Motor neuron (in vitro differentiated cells): ENCODE measurements at places on chromosomes 3 and 15. TPM values are rescaled to one million over a fixed set of nuclear protein-coding genes. Genes with fewer than 3 reads are reported as not detected.
A peak's percentile ranks its signal among the peaks of the same experiment; 100 is the strongest.

RGMA gene
- total RNA-seq = 121 and 179 TPM in 2 replicates

C3orf20 gene
- not detected in 2 replicates for total RNA-seq

ANKUB1 gene
- total RNA-seq = 0.27 and 0.36 TPM in 2 replicates

SLC4A7 gene
- total RNA-seq = 66.9 and 69.5 TPM in 2 replicates

ATP13A5 gene
- 0.49 and 0.50 TPM in 2 replicates for total RNA-seq

TTLL13 gene
- 0.66 and 0.83 TPM in 2 replicates for total RNA-seq

RAB6B gene
- total RNA-seq = 58.6 and 59.1 TPM in 2 replicates

THAP10 gene
- total RNA-seq = 5.4 and 5.9 TPM in 2 replicates

RPUSD3 gene
- 26.2 and 28.2 TPM in 2 replicates for total RNA-seq

PP2D1 gene
- 0.85 and 0.92 TPM in 2 replicates for total RNA-seq

ZNF860 gene
- total RNA-seq = 0.52 and 0.78 TPM in 2 replicates

GNAT1 gene
- total RNA-seq = not detected in 2 replicates

NSMCE3 gene
- total RNA-seq = 12.4 TPM in 2 replicates

COMMD4 gene
- 72.3 and 75.7 TPM in 2 replicates for total RNA-seq

CBLB gene
- total RNA-seq = 21.5 and 27.5 TPM in 2 replicates

NR1I2 gene
- 0.16 and 0.19 TPM in 2 replicates for total RNA-seq

ZBBX gene
- 2.2 and 2.3 TPM in 2 replicates for total RNA-seq

DNA sequence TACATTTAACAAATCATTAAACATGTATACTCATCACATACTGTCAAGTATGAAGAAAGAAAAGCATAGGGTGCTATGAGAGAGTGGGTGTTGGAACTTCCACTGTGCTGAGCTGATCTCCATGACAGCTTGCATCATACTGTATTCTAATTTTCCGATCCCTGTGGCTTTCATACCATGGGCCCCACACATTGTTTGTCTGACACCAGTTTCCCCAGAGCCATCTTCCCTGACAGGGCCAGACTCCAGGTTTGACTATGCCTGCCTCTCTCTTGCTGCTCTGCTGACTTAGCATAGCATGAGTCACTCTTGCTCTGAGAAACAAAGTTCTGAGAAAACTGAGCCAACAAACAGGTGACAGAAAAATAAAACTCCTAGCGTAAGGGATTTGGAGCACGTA is 37.0 kb upstream of the CASR start:
- ATAC-seq = peak; percentile 73

DNA sequence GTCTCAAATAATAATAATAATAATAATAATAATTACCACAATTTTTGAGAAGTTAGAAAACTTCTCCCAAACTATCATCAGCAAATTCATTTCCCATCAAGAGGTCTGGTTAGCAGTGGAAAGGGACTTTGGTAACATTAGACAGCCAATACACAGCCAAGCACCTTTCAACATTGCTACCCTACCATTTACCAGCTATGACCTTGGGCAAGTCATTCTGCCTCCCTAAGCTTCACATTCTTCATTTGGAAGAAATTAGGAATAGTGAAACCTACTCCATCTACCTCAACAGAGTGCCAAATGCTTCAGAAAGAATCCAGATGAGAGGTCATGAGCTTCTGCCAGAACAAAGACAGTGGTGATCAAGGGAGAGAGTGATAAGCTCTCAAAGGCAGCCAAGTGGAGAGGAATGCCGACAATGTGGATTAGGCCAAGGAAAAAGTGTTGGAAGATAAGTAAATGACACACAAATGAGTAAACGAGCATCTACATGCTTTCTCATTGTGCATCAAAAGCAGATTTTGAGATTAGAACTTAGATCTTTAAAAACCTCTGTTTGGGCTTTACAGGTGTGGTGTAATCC is 42.9 kb upstream of the LPP start:
- no peak for ATAC-seq

DNA sequence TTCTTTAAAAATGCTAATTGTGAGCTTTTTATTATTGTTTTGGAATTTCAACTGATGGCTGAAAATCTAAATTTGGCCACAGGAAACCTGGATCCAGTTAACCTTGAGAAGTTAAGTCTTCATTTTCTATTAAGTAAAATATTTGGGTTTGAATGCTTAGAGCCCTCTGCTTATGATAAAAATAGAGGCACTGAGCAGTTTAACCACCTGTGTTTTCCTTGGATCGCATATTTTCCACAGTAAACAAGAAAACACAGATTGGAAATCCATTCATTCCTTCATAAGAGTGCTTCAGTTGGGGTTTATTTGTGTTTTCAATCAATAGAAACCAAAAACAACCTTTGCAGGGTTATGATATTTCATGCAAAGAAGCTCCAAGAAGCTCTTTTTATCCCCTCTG is 77.2 kb upstream of the HES1 start:
- no peak for ATAC-seq

DNA sequence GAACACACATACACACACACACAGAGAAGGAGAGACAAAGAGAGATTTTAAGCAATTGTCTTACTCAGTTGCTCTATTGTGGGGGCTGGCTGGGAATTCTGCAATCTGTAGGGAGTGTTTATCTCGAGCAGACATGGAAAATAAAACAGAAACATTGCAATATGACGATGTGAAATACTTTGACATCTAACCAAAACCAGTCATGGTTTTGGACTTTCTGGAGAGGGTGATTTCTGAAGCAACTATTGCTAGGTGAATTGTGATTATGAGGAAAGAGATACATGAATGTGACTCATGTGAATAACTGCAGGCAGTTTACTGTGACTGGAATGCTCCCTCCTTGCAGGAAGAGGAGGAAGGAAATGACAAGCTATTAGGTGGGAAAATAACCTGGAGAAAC is 12.3 kb upstream of the PHLDB2 start:
- no peak for ATAC-seq

DNA sequence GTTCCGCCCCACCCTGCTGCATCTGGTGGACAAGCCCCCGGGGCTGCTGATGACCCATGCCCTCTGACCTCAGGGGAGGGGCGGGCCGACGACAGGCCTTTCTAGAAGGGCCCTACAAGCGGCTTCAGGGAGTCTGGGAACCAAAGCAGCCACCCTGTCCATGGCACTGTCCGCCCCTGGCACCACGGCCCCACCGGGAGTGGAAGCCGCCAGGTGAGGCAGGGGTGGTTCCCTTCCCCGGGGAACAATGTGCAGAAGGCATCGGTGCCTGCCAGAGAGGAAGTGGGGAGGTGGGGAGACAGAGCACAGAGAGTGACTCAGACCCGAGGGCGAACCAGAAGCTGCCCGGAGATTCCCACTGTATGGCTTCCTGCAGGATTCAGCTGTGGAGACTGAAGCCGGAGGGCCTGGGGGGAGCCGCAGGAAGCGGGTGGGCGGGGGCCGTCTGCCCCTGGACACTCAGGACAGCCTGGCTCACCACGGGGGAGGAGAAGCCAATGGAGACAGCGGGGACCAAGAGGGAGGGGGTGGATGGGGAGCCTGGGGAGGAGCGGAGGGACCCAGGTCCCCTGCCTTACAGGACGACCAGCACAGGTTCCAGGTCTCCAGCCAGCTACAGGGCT is 134.0 kb downstream of the TPRA1 start:
- ATAC-seq = peak; percentile 14

GRCh38 chr3:109685084-109686079 is 348.0 kb upstream of the DPPA4 start:
- ATAC-seq = peak; percentile 71

- no peak for ATAC-seq
Observed at GRCh38 chr3:127000119-127000518, 17.2 kb downstream of the PLXNA1 start.

- ATAC-seq = no peak
Observed at GRCh38 chr3:151919446-151919845, 46.0 kb downstream of the SUCNR1 start.

DNA sequence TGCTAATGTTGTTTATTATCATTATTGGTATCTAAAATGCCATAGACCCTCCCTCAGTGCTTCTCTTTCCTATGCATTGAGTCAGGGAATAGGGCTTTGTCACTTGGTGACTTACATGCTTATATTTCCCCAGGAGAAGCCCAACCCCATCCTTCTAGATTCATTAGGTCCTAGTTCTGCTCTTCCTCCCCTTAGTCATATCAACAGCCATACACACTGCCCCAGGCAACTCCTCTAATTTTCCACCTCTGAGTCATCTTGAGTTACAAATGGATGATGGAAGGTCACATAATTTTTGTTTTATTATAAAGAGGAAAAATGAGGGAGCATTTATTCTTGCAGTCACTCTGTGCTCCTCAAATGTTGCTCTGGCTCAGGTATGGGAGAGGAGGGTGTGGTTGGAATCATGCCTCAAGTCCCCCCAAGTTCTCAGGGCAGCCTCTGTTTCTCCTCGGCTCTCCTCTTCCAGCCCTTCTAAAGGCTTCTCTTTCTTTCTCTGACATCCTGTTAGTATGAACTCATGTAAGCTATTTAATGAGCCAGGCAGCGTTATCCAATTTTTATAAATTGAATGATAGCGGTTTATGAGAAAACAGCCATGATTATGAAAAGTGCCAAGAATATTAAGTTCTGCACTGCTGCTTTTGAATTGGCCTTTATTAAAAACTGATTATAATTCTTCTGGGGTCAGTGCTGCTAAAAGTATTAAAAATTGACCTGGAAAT is 45.6 kb upstream of the FSTL1 start:
- ATAC-seq = no peak

GRCh38 chr3:48511551-48511950 is 7.6 kb upstream of the SHISA5 start:
- ATAC-seq = no peak

- ATAC-seq = no peak
Observed at GRCh38 chr15:77053709-77054108, 17.2 kb downstream of the TSPAN3 start.

DNA sequence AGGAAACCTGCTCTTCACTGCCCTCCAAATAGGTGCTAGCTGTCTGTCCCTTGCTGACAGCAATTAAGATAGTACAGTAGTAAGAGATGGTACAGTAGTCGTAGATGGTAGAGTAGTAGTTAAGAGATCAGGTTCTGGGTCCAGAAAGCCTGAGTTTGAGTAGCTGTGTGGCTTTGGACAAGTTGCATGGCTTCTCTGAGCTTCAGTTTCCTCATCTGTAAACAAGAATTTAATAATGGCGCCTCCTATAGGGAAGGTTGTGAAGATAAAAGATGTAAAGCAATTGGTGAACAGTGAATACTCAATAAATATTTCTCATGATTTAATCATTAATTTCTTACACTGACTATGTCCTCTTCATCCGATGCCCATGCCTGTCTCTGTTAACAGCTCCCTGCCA is 86.9 kb upstream of the BCL6 start:
- ATAC-seq = no peak

GRCh38 chr3:69972672-69973071 is 26.9 kb upstream of the SAMMSON start:
- ATAC-seq = no peak

DNA sequence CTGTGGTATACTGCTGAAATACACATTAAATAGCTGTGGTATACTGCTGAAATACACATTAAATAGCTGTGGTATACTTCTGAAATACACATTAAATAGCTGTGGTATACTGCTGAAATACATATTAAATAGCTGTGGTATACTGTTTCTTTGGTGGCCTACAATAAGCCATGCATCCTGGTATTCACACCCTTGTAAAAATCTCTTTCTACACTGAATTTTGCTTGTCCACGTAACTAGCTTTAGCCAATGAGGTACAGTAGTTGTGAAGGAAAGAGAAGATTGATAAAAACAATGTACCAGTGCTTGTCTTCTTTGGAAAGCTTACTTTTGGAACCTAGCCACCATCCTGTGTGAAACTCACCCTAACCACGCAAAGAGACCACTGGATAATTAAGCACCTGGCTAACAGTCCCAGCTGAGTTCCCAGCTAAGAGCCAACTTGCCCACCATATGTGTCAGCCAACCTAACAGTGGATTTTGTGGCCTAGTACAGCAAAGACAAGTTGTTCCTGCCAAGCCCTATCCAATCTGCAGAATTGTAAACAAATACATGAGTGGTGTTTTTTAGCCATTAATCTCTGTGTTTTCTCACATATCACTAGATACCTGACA is 103.4 kb upstream of the MELTF start:
- ATAC-seq = no peak

- no peak for ATAC-seq
Observed at GRCh38 chr3:117843356-117843755, 1133.8 kb downstream of the TUSC7 start.

GRCh38 chr3:66719796-66720356 is 219.1 kb upstream of the LRIG1 start:
- no peak for ATAC-seq

- no peak for ATAC-seq
Observed at GRCh38 chr3:32959371-32959770, 7.9 kb downstream of the CCR4 start.

- no peak for ATAC-seq
Observed at GRCh38 chr3:171876680-171877147, 33.6 kb downstream of the TMEM212 start.

GRCh38 chr3:99817047-99817436 is 620 bp upstream of the CMSS1 start:
- no peak for ATAC-seq

- no peak for ATAC-seq
Observed at GRCh38 chr3:81788610-81789009, 27.2 kb upstream of the GBE1 start.

GRCh38 chr3:10581251-10581650 is 75.9 kb upstream of the ATP2B2 start:
- no peak for ATAC-seq

DNA sequence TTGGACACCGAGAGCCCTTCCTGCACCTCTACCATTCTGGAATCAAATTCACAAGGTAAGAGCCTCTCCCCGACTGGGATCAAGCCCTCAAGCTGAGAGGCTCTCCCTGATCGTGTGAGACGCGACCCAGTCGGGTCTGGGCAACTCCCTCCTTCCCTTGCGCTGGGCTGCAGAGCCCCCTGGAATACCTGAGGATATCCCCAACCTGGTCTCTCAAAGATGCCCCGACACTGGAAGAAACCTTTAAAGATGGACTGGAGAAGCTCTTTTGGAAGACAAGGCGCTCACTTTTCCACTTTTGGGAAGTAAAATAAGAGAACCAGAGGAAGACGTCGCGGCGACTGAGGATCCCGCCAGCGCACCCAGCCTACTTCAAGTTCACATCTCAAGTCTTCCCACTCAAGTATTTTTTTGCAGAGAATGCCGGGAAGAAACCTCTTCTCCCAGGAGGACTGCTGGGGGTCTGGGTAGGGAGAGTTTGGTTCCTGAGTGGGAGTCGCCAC is 33.8 kb downstream of the ZIC4 start:
- no peak for ATAC-seq

DNA sequence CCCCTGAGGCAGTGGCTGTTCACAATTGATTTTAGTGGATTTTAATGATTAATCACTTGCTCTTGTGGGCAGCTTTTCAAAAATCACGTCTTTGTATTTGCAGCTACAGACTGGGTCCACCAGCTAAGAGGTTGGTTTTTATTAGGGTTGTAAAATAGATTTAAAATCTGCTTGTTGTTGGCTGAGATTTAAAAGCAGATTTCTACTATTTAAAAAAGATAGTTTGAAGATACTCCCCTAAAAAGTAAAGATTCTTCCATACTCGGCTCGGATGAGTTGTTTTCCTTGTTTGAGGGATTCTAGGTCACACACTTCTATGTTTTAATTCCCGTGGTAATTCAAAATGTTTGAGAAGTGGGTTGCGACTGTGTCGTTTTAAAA is 1.7 kb downstream of the KLHL24 start:
- no peak for ATAC-seq

DNA sequence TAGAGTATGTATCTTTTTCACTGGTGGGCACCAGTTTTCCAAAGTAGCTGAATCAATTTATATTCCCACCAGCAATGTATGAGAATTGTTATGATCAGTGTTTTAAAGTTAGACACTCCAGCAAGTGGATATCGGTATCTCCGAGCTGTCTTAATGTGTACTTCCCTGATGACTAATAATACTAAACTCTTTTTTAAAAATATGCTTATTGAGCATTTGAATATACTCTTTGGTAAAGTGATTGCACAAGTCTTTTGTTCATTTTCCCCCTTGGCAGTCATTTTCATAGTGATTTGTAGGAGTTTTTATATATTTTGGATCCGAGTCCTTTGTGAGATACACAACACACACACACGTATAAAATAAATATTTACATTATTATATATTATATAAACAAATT is 12.5 kb upstream of the FEM1B start:
- no peak for ATAC-seq
